Panc1 (cell line): ENCODE measurements at places on chromosomes 16 and 17.

GRCh38 chr17:64193561-64193960, 63.6 kb upstream of the ERN1 start:
- DNase-seq: no peak

DNA sequence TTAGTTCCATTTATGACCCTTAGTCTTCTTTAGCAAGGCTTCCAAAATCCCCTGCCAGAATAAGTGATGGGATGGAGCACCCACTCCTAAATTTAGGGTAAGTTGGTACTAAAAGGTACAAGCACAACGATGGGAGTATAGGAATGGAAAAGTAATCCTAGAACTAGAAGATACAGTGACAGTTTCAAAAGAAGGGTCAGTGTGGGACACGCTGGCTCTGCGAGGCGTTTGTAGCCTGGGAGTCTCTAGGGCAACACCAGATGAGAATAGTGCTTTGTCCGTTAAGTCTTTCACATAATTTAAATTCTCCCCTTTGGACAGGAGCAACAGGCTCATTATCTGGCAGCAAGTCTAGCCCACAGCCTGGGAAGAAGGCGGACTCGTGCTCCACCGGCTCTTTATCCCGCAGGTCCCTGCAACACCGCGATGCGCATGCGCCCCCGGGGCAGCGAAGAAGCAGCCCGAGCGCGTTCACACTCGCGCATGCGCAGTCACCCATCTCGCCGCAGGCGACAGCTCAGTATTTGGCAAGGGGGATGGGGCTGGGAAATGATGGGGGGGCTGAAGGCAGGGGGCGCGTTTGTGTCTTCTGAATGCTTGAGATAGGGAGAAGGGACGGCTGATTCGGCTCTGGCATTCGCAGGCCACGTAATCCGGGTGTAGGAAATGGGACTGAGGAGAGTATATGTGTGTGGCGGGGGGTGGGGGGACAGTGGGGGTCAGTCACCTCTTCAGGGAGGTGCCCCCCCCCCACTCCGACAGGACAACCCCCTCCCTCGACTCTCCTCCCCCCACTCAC, 564 bp downstream of the SPOP start:
- DNase-seq: peak; percentile 67

- no peak for DNase-seq
These were observed 258.5 kb downstream of the ZFHX3 start for GRCh38 chr16:72789465-72789864.

GRCh38 chr17:40542558-40543411, 22.5 kb downstream of the CCR7 start:
- DNase-seq: no peak

- no peak for DNase-seq
These were observed at the start of gene CDH13 for GRCh38 chr16:82626791-82627261. Gene CDH13 (plus strand): TSS chr16:82626969.

DNA sequence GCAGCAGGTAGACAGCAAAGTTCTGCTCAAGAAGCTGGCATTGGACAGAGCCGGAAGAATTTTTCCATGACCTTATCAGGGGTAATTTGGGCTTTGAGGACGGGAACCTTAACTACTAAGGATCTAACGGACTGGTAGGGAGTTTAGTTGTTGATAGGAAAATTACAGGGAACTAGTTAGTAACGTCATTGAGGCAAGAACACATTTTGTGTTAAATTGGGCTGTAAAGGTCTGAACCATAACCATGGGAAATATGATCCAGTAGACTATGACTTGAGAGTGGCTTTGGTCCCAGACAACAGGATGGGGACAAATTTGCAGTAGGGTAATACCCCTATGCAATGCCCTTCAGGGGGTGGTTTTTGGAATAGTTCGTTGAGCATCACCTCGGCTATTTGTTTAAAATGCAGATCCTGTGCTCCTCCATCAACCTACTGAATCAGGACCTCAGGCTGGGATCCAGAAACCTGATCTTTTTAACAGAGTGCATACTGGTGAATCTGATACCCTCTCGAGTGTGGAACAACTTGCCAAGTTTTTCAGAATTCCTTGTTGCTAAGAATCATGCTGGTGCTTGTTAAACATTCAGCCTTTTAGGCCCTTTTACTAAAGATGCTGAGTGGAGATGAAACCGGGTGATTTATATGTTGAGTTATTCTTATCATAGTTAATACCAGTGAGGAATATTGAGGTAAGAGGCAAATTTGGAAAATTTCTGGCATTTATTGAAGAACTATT, 255.1 kb downstream of the MAP2K6 start:
- DNase-seq: no peak

DNA sequence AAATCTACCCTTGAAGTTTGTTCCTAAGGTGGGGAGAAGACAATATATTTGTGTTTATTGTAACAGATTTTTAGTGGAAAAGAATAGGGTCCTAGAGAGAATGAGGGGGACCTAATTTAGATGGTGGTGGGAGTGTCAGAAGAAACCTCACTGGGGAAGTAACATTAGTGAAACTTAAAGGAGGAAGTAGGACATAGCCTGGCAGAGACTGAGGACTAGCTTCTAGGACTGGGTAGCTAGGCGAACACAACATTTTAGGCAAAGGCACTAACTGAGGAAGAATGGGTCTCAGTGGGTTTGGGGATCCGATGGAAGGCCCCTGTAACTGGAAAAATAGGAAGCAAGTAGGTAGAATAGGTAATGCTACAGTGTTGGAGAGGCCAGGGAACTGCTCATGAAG, 4.2 kb upstream of the ARL2BP start:
- DNase-seq: no peak

- DNase-seq: no peak
These were observed 114.5 kb downstream of the COPRS start for GRCh38 chr17:31744511-31744951.

DNA sequence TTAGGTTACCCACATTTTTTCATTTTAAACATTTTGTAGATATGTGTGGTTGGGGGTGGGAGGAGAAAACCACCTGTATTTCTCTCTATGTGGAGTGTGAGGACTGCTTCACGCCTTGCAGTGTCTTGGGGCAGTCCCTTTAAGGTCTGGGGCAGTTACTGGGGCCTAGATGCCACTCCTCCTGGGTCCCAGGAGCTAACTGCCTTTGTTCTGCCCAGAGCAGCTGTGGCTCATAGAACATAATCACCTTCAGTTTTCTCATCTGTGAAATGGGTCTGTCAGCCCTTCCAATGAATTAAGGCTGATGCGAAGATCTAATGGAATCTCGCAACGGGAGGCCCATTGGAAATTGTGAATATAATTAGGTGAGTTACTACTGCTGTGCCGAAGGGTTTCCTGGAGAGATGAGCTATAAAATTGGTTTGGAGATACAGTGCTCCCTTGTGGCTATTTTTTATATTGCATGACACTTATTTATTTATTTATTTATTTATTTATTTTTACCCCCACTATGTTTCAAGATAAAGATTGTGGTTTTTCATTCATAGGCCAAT, 22.9 kb downstream of the DHRS7C start:
- DNase-seq: peak; percentile 18

GRCh38 chr16:51567911-51568310, 416.8 kb upstream of the SALL1 start:
- DNase-seq: no peak

- no peak for DNase-seq
These were observed 26.8 kb upstream of the TMEM220 start for GRCh38 chr17:10756619-10757018.

- DNase-seq: no peak
These were observed 3.7 kb downstream of the SOCS3 start for GRCh38 chr17:78356101-78356713.

GRCh38 chr16:56851671-56852400, 13.2 kb upstream of the SLC12A3 start:
- DNase-seq: no peak

GRCh38 chr17:79147746-79148506, 73.3 kb downstream of the ENGASE start:
- DNase-seq: no peak

DNA sequence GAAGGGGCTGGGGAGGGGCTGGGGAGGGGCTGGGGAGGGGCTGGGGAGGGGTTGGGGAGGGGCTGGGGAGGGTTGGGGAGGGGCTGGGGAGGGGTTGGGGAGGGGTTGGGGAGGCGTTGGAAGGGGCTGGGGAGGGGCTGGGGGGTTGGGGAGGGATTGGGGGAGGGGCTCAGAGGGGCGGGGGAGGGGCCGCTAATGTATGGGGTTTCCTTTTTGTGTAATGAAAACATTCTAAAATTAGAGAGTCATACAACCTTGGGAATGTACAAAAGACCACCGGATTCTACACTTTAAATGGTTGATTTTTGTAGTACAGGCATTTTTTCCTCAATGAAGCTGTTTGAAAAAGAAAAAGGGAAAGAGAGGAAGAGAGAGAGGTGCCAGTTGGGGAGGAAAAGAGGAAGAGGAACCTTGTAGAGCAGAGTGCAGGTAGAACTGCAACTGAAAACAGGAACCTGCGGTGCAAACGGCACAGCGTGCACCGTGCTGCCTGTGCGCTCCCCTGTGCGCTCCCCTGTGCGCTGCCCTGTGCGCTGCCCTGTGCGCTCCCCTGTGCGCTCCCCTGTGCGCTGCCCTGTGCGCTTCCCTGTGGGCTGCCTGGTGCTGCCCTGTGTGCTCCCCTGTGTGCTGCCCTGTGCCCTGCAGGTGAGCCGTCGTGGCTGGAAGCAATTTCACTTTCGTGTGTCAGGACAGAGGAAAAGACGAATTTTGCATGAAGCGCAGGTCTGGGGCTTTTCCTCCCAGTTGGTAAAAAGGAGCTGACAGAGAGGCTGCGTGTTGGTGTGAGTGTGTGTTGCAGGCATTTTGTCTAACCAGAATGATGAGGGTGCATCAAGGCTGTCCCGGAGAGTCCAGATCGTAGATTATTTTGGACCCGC, 40.8 kb downstream of the METRNL start:
- no peak for DNase-seq

GRCh38 chr16:50547340-50548124, 664 bp upstream of the NKD1 start:
- DNase-seq: no peak

DNA sequence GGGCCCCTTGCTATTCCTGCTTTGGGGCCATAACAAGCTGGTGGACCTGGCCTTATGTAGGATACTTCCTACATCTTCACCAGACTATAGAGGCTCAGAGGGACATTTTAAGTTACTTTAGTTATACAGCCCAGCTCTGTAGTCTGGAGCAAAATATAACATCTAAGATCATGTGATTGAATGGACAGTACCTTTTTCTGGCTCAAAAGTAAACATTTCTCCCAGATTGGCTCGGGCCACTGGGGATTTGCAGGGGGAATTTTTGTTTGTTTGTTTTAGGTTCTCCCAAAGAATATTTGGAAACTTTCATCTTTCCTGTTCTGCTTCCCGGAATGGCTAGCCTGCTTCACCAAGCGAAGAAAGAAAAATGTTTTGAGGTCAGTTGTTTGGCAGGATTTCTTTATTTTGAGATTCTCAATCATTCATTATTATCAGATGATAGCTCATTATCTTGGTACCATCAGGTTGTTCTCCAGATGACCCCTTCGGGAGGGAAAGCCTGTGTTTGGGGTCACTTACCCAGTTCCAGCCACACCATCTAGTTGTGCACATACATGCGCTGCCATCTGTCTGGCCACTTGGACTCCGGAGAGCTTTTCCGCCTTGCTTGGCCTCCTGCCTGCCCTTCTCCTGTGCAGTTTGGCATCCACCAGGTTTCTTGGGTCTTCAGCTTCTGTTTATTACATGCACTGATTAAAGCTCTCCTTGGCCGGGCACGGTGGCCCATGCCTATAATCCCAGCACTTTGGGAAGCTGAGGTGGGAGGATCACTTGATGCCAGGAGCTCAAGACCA, 17.2 kb downstream of the IQCK start:
- no peak for DNase-seq

DNA sequence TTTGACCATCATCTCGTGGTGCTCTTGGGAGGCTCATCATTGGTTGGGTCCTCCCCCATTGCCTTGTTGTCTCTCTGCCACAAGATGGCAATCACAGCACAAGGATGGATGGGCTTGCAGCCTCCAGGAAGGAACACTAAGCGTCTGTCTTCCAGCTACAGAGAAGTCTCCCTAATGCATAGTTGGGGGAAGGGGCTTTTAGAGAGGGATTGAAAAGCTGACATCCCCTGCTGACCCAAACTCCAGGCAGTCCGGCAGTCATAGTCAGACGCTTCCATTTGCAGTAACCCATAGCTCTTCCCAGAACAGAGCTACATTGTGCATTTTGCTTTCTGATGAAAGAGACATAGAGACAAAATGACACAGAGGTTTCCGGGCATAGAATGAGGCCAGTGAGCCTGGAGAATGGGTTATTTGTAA, 111.4 kb downstream of the UTP18 start:
- DNase-seq: peak; percentile 28

- no peak for DNase-seq
These were observed 12.2 kb upstream of the HS3ST4 start for GRCh38 chr16:25679511-25679910.

- no peak for DNase-seq
These were observed 634 bp downstream of the KANSL1 start for GRCh38 chr17:46192439-46193150.

DNA sequence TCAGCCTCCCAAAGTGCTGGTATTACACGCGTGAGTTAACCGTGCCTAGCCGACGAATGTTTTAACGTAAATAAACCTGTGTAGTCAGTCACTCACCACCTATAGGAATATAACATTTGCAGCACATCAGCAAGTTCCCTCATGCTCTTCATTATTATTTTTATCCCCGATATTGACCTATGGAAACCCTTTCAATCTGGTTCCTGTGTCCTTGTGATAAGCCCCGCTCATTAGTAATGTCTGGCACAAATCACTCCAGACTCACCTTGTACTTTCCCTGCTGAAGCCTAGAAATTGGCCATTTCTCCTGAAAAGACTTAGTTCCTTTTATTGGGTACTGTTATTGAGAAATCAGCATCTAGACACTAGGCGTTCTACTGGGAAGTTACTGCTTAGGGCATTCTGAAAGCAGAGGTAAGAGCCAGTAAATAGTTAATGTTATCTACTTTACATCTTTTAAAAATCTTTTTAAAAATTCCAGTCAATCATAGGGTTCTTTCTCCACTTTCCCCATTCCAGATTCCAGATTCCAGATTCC, 1.5 kb upstream of the PHKG2 start:
- DNase-seq: no peak

GRCh38 chr17:82300228-82300627, 17.2 kb downstream of the CD7 start:
- DNase-seq: no peak

DNA sequence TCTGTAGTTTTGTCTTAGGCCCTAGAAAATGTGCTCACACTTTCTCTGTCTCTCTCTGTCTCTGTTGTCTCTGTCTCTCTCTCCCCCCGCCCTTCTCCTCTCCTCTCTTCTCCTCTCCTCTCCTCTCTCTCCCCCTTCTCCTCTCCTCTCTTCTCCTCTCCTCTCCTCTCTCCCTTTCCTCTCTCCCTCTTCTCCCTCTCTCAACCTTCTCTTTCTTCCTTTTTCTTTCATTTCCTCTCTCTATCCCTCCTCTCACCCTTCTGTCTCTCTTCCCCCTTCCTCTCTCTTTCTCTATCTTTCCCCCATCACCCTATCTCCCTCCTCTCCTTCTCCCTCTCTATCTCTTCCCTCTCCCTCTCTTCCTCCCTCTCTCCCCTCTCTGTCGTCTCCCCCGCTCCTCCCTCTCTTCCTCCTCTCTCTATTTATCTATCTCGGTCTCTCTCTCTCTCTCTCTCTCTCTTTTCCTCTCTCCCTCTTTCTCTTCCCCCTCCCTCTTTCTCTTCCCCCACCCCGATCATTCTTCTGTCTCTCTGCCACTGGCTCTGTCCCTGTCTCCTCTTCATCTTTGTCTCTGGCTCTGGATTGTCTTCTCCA, 107.2 kb upstream of the C16orf82 start:
- DNase-seq: no peak
